ENCODE measurements at places on chromosomes 12 and 14.

DNA sequence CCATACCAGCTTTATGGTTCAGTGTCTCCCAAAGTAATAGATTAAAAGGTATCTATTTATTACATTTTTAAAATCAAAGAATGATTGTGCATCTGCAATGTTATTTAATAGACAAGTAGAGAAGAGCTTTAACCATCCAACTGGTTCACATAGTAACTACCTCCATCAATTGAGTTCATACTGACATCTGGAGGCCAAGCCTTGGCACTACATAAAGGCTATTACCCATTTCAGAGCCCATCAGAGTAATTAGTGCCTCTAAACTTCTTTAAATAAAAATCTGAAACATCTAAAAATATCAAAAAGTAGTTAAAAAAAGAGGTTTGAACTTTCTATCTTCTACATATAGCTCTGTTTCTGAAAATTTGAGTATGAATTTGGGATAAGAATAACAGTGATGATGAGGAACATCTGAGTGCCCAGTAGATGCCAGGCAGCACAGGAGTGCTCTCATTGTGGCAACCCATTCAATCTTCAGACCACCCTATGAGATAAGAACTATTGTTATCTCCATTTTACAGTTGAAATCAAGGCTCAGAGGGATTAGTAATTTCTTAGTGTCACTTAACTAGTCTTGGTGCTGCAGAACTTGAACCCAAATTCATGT is 132.9 kb upstream of the DAAM1 start:
- DNase-seq = peak; percentile 68

DNA sequence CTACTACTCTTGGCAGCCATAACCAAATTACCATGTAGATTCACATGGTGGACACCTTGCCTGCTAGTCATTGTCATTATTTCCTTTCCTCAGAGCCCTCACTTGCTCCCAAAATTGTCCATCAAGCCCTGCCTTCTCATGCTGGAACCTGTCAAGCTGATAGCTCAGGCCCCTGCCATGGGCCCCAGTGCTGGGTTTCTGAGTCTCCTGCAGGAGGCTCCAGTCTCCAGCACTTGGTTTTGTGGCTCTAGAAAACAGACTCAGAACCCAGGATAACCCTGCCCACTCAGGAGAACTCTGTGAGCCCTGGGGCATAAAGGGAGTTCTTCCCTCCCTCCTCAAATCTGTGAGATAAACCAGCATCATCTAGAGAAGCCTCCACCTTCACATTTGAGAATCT is 10.8 kb downstream of the KRT71 start:
- no peak for DNase-seq

DNA sequence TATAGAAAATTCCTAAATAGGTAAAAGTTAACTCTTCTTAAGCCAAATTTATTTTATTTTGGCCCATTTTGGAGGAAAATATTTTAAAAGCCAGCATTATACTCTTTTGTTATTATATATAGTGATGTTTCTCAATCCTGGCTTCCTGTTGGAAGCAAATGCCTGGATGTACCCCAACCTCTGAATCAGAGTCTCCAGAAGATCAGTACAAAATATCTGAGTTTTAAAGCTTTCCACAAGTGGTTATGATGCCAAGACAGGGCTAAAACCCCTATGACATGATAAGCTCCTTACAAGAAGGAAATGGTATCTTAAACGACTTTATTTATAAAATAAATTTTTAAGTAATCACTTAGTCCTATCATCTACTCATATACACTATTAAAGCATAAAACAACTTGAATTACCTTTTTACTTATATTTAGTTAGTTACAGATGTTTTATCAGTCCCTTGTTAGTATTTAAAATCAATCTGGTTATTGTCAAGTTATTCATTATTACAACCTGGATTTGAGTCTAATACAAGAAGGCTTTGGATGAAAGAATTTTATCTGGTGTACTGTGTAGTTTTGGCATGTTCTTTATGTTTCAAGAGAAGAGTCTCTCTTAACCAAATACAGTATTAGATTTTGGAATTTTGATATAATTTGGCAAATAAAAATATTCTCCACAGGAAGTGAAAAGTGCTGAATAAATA is 238.1 kb downstream of the SLC2A13 start:
- DNase-seq = no peak

- no peak for DNase-seq
Measured at GRCh38 chr14:39099748-39100147, 3.3 kb downstream of the SEC23A start.

- no peak for DNase-seq
Measured at GRCh38 chr14:101624536-101624935, 63.2 kb downstream of the DIO3 start.

DNA sequence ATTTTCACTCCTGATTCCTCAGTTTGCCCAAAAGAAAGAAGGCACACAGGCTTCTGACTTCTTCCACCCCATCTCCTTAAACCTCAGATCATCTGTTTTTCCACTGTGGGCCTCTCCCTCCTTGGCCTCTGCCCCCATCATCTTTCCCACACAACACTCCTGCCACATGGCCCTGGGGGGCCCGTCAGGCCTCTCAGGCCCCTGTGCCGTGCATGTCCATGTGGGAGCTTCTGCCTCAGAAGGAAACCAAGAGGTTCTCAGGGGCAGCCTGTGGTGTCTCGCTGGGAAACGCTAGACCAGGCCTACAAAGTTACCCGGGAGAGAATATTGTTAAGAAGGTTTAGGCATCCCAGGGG is 8.0 kb downstream of the KLHL33 start:
- no peak for DNase-seq

DNA sequence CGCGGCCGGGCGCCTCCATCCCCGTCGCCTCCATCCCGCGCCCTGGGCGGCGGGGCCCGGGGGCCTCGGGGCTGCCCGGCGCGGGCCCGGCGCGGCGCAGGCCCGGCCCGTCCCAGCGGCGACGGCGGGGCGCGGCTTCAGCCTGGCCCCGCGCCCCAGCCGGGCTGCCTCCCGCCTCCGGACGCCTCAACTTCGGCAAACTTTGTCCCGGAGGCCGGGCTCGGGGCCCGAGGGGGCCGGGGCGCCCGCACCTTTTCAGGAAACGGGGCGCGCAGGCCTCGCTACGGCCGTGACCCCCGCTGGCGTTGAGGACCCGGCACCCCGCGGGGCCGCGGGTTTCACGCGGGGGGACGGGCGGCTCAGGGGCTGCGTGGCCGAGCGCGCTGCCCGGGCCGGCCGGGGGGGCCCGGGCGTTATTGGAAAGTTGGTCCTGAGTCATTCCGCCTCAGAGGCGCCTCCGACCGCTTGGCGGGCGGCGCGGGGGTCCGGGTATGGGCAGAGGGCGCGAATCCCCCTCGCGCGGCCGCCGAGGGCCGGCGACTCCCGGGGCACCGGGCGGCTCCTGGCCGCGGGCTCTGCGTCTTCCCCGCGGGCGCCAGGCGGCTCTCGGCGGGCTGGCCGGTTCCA is 575 bp downstream of the TRAF3 start:
- no peak for DNase-seq

DNA sequence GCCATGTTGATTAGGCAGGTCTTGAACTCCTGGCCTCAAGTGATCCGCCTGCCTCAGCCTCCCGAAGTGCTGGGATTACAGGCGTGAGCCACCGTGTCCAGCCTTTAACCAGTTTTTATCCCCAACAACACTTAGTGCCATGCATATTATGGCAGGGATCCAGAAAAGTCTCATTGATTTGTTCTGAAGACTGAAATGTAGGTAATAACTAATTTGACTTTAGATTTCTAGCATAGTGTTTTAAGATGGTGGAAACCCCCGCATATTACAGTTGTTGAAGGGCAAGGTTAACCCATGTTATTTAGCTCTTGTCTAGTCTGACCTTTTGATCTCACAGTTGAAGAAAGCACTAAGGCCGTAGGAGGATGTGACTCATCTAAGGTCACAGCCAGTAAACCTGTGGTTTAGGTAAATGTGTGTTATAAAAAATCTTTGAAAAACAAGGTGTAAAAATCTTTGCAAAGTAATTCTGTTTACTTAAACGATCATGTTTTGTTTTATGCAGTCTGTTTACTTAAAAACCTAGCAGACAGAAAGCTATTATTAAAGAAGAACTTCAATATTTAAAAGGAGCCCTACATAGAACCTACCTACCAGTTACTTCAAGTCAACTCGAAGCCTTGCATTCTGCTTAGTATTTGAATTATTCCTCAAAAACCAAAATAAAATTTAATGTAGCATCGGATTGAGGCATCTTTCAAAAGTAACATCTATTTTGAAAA is 24.8 kb downstream of the BICDL1 start:
- DNase-seq = peak; percentile 17

DNA sequence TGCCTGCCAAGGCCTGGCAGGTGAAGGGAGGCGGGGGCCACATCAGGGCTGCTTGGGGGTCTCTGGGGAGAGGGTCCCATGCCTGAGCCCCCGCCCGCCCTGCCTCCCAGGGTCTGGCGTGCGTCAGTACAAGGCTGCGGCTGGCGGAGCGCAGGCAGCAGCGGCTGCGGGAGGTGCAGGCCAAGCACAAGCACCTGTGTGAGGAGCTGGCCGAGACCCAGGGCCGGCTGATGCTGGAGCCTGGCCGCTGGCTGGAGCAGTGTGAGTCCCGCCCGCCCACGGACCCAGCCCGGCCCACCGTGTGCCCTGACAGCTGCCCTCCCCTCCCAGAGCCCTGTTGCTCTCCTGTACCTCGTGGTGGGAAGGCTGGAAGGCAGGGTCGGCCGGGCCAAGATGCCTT is 40.7 kb downstream of the KIF26A start:
- no peak for DNase-seq

- no peak for DNase-seq
Measured at GRCh38 chr12:109170324-109170723, 53.9 kb downstream of the ACACB start.

- DNase-seq = no peak
Measured at GRCh38 chr14:51869411-51870100, 9.1 kb downstream of the GNG2 start.

GRCh38 chr14:23562822-23563472 is 4.6 kb downstream of the AP1G2 start:
- peak; percentile 75 for DNase-seq
